ENCODE measurements at places on chromosomes 1 and 21. TPM values are rescaled to one million over a fixed set of nuclear protein-coding genes. Genes with fewer than 3 reads are reported as not detected.

Gene SLC66A1
- 27.9 TPM for total RNA-seq

Gene CD1E
- not detected for total RNA-seq

Gene TARS2
- total RNA-seq = 19.8 TPM

Gene FAM177B
- total RNA-seq = not detected

Gene LGALS8
- 32.0 TPM for total RNA-seq

Gene NR5A2
- 1.9 TPM for total RNA-seq

Gene ZNF670
- total RNA-seq = 1.4 TPM

Gene ZRANB2
- total RNA-seq = 16.3 TPM

Gene CFHR4
- not detected for total RNA-seq

Gene SYT6
- not detected for total RNA-seq

Gene TSPEAR
- total RNA-seq = not detected

Gene DAB1
- total RNA-seq = not detected

Gene KCNE2
- 0.71 TPM for total RNA-seq

Gene SPRR2D
- not detected for total RNA-seq
